ENCODE measurements at places on chromosomes 1 and 21.

DNA sequence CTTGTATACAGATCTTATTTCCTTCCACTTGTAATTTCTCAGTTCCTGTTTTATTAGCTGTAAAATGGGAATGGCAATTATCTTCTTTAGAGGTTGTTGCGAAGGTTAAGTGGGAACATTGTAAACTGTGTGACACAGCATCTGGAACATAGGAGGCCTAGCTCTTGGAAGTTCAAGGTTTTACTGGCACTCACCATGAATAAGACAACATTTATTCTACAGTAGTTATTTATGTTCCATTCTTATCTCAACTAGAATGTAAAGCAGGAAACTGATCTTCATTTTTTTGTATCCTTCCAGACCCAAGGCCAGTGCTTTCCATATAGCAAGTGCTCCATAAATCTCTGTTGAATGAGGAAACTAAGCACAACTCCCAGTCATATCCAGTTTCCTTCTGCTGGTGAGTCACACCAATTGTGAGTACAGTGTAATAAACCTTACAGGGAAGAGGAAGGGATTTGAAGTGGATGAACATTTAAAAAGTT lies 1.4 kb downstream of the BCL10 start:
- peak; percentile 86 for DNase-seq

DNA sequence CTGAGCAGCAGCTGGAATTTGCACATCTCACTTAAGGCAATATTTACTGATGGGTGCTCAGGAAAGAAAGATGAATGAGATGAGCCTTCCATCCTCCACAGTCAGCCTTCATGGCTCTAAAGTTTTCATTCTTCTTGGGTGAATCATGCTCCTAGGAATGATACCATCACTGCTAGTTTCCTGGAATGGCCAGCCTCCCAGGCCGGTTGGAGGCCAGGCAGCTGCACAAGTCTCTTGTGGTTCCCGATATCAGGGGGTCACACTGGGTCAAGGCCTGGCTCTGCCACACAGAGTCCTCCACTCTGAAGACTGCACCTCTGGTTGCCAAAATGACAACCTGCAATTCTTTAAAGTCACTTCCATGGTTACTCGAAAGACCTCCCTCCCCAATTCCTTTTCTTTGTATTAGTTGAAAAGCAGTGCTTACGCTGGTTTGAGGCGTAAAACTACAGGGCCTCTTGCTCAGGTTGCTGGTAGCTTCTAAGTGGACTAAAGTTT lies 46.2 kb upstream of the PALMD start:
- peak; percentile 97 for DNase-seq

- no peak for DNase-seq
Observed at GRCh38 chr1:248618878-248619277, 16.0 kb downstream of the OR2T11 start.

GRCh38 chr21:24025101-24025500 lies 1582.2 kb downstream of the MRPL39 start:
- DNase-seq, result no peak

- no peak for DNase-seq
Observed at GRCh38 chr1:39980555-39981313, 25.8 kb downstream of the MFSD2A start.

GRCh38 chr1:57319165-57319564 lies 104.7 kb downstream of the DAB1 start:
- DNase-seq, result no peak

DNA sequence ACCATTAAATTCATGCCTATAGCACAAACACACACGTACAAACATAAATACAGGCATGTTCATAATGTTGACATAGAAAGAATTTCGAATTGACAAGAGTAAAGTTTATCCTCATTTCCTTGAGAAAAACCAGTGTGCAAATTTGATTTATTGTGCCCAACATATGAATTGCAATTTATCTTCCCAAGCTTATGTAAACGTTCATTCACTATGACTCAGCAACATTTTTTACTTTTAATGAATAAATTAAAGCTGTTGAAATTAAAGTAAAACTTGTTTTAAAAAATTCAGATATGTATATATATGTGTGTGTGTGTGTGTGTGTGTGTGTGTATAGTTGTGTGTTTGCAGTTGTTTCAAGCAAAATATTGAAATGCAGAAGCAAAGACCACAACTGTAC lies 1067.9 kb downstream of the BRINP3 start:
- no peak for DNase-seq

- no peak for DNase-seq
Observed at GRCh38 chr1:107683191-107683657, 281.8 kb downstream of the VAV3 start.

- DNase-seq, result no peak
Observed at GRCh38 chr1:203508463-203509073, 14.6 kb downstream of the OPTC start.

DNA sequence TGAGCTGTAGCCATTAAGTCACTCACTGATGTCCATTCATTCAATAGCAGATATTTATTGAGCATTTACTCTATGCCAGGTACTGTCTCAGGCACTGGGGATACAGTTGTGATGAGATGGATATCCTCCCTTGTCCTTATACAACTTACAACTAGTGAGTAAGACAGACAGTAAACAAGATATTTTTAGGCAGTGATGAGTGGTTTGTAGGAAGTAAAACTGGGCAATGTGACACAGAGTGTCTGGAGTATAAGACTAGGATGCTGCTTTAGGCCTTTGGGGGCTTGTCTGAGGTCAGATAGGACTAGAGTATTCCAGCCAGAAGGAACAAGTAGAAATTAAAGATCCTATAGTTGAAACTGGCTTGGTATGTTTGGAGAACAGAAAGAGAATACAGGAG lies 41.4 kb downstream of the NOS1AP start:
- DNase-seq, result no peak

DNA sequence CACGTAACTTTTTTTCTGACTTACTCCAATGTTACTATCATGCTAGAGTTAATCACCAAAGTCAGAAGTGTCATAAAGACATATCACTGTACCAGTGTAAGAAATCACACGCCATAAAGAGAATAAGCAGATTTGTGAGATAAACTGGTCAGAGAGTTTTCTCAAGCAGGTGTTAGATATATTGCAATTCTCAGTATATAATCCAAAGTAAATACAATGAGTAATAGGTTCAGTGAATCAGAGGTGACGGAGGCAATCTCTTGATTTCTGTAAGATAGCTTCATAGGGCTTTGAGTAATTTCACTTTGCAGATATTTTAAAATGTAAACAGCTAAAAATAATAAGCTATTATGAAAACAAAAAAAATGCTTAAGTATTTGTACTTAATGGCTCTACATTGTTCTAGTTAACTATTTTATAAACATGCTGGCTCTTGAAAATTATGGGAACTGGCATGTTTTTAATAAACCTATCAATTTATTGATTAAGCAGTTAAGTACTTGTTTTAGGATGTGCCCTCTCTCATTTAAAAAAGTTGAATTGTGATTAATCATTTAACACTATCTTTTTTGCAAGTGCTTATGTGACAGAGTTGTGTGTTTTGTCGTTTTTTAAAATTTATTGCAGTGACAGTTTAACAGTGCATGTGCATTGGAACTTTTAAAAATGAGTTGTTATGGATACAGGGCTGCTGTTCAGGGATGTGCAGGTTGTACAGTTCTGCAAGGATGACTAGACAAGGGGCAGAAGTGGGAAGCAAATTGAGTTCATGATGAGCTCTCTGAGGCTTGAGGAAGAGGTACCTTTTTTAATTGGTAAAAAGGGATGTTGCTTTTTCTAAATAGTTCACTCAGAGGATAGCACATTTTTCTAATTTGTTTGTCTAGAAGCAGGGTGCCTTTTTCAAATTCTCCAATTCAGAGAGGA lies 119.1 kb downstream of the USP25 start:
- DNase-seq, result peak; percentile 72

DNA sequence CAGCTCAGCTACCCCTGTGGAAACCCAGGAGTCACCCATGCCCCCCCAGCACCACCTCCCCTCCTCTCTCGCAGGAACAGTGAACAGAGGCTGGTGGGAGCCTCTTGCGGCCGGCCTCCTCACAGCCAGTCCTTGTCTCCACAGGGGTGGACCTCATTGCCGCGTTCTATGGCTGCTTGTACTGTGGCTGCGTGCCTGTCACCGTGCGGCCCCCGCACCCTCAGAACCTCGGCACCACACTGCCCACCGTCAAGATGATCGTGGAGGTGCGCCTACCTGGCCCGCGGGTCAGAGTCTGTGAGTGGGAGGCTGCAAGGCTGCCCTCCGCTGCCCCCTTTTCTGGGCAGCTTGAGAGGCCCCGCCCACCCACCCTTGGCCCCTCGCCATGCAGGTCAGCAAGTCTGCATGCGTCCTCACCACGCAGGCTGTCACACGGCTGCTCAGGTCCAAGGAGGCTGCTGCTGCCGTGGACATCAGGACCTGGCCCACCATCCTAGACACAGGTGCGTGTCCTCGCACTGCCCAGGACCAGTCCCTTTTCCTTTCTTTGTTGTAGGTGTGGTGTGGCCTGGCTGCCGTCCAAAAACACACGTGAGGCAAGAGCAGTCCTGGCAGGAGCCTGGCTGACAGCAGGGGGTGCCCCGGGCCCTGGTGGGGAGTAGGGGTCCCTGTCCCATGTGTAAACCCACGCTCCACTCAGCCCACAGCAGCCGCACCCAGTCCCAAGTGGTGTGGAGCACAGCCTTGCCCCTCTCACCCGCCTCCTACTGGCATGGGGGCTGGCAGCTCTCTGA lies 50.3 kb downstream of the S100B start:
- DNase-seq, result no peak

GRCh38 chr21:29378832-29379231 lies 80.1 kb downstream of the BACH1 start:
- DNase-seq, result no peak

- DNase-seq, result no peak
Observed at GRCh38 chr1:2151252-2151651, 43.3 kb downstream of the FAAP20 start.

DNA sequence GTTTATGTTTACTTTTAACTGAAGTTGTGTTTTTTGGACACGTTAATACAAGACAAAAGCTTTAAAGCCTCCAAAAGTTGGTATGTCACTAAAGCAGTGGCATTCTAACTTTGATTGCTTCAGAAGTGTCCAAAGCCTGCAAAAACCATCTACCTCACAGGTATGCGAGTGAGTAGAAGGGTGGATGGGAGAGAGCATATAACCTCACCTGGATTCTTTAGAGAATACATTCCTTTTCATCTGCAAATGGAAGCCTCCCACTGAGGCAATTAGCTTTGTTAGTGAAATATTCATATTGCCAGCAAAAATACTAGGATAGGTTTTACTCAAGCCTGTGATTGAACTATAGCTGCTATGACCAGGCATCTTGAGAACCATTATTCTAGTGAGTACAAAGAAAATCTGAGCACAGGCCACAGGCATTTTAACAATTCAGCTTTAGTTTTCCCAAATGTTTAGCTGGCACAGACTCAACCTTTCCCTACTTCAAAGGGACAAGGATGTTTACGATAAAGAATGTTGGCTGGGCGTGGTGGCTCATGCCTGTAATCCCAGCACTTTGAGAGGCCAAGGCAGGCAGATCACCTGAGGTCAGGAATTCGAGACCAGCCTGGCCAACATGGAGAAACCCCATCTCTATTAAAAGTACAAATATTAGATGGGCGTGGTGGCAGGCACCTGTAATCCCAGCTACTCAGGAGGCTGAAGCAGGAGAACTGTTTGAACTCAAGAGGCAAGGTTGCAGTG lies 39.7 kb downstream of the MAP3K21 start:
- no peak for DNase-seq

DNA sequence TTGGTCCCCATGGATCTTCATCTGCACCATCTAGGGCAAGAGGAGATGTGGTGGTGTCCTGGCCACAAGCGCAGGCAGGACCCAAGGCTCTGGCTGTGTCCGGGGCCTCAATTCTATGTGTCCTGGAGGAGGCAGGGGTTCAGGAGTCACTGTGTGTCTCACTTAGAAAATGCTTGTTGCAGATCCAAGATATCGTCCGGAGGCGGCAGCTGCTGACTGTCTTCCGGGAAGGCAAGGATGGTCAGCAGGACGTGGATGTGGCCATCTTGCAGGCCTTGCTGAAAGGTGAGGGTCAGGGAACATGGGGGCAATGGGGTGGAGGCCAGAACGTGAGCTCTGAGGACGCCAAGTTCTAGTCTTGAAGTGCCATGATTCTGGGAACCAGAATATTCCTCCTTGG lies 29.1 kb downstream of the TRPM2 start:
- DNase-seq, result no peak

DNA sequence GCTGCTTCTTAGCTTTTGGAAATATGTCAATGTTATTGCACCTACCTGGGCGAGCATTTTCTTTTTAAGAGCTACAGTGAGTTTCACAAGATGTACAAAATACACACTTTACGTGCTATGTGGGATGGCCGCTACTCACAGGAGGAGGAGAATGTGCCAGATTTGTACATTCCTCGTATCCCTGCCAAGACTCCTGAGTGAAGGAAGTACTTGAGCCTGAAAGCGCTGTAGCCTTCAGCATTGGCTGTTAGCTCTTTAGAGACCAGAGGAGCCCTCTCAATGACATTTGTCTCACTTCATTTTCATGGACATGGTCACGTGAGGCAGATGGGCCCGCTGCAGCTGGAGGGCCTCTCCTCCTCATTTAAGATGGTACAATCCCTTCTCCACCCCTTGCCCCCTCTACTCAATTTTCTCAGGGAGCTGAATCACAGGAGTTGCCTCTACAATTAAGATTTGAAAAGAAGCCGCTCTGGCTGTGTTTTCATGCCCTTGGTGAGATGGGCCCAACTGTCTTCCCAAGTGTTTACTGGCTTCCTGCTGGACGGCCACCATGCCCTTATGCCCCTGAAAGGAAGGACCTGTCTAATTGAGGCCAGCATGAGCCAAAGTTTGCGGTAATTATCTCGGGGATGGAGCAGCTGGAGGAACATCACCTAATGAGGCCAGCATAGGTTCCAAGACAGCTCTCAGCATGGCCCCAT lies 442.6 kb downstream of the PRDM2 start:
- no peak for DNase-seq

GRCh38 chr1:10471411-10472219 lies 714 bp downstream of the DFFA start:
- no peak for DNase-seq

DNA sequence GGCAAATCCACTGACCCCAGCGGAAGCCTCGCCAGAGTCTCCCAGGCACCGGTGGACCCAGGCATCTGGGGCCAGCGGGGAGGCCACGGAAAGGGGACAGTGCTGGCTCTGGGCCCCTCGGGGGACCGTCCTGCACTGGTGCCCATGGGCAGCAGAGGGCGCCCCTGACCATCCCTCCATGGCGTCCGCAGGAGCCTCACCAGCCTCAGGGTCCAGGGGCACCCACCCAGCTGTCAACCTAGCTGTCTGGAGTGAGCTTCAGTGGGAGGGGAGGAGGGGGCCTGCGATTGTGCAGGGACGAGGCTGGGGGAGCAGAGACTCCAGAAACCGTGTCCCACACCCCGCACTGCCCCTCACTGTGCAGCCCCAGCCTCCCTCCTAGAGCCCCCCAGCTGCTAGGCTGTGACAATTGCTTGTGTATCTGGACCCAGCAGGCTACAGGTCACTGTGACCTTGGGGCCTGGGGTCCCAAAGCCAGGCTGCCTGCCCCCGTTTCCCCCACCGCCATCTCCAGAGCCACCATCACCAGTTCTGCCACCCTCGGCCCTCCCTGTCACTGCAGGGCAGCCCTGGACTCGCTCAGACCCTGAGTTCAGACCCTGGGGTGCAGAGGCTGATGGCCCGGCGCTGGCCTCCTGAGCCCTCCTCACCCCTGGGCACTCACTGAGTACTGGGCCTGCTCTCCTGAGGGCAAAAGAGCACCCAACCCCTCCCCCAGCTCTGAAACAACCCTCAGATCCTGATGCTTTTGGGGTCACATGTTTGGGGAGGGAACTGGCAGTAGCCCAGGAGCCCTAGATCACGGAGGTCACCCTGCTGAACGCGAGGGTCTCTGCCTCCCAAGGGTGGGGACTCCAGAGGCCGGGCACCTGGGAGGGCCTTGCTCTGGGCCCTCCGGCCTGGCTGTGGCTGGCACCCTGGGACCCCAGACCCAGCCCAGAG lies 10.6 kb upstream of the COL6A1 start:
- DNase-seq, result no peak

- no peak for DNase-seq
Observed at GRCh38 chr21:25639551-25640201, 618 bp downstream of the JAM2 start.

All from glomerular endothelial cell (primary cell).